ENCODE measurements at places on chromosomes 4 and X. TPM values are rescaled to one million over a fixed set of nuclear protein-coding genes. Genes with fewer than 3 reads are reported as not detected.

DNA sequence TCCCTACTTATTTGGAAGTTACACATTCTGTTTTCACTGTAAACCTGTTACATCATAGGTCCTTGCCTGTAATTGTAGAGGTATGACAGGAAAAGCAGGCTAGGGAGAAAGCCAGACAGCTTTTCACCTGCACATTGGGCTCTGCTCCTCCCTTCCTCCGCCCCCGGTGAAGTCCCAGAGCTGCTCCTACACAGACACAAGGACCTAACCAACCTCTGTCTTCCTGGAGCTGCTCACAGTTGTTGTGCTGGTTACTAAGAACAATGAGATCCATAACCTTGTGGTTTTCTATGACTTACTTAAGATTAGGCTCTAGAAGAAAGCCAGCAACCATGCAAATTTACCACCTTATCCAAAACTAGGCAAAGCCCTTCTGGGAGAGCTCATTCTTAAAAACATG, 40.0 kb downstream of the MOSPD2 start:
- DNase-seq: no peak

DNA sequence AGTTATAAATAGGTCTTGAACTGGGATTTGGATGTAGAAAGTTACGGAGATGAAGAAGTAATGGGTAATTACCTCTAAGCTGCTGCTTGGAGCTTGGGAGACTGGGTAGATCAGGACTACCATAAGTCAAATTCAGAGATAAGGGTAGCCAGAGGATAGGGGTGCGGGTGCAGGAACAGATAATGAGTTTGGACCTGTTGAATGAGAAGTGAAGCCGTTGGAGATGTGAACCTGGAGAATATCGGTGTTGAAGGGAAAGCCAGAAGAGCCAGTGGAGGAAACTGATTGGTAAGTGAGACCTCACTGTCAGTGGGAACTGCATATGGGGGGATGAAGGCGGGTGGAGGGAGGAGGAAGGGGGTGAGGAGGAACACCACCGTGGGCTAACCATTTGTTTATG, 618 bp upstream of the FOXO4 start:
- DNase-seq: no peak

DNA sequence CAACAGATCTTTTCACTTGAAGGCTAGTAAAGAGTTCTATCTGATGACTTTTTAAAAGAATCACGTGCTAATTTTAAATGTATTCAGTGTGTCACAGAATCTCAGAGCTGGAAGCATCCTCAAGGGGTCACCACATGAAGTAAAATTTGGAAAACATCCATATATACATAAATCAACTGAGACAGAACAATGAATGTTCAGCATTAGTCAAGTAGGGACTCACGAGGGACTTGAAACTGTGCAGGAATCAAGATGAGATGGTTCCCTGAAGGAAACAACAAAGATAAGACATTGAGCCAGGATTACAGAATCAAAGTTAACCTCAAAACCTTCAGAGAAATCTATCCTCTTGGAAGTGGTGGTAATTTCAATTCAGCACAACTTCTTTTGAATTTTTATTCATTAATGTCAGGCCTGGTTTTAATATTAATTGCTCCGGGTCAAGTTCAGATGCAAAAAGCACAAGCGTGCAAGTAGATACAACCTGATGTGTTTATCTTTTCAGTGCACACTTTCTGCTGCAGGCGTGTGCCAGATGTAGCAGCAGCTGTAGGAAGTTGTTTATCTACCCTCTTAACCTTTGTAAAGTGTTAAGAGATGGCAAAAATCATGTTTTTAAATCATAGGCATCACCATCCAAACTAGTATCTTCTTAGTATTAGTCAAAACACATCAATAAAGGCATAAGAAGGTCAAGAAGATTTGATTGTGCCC, 87.7 kb upstream of the SRD5A3 start:
- no peak for DNase-seq

DNA sequence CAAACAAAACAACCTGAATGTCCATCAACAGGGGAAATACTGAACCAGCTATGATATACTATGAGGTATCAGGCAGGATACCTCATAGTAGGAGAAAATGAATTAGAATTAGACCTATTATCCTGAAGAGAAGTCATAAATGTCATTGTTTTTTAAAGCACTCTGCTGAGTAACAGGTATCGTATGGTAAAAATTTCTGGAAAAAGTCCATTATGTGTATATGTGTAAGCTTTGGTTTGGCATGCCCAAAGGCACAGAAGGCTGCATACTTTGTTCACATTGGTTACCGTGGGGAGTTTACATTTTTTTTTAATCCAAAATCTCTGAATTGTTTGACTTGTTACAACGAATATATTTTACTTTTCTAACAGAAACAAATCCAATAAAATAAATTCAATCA, 70.5 kb downstream of the RPS3A start:
- no peak for DNase-seq

The BEND2 gene
- not detected for total RNA-seq

DNA sequence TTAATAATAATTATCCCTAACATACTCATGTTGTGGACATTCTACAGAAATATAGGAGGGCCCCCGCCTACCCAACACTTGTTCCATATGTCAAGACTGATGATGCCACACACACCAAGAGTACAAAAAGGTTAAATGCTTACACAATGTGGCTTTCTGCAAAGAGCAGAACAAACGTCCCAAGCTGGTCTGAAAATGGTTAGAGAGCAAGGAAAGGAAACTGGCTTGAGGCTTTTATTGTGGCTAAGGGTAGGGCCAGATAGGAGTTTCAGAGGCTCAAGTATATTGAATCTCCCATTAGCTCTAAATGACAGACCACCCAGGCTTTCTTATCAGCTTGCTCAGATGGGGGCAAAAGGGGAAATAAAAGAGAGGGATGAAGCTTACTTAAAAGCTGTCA, 134.1 kb upstream of the C1QTNF7 start:
- no peak for DNase-seq

The ATXN3L gene
- total RNA-seq: not detected

- no peak for DNase-seq
These were observed 521.4 kb downstream of the RPA4 start for GRCh38 chrX:97405031-97405660.

- DNase-seq: no peak
These were observed 90.8 kb upstream of the SHISA3 start for GRCh38 chr4:42306221-42307109.

The STAP1 gene
- not detected for total RNA-seq

DNA sequence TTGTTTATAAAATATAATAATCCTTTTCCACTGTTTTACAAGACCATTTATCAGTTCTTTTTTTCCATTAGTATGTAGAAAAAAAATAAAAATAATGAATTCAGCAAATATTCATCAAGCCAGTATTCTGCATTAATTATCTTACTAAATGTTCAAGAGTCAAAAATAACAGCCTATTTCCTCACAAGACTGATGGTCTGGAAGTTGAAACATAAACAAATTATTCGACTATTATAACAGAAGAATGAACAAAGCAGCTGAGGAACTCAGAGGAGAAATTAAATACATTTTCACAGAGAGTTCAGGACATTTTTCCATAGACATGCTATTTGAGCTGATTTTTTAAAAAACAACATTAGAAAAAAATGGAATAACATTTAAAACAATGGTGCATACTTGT, 2594.8 kb downstream of the ARAP2 start:
- no peak for DNase-seq

The SUPT20HL1 gene
- total RNA-seq: not detected

The CDKN2AIP gene
- total RNA-seq: 15.4 TPM

GRCh38 chr4:145045180-145045579, 52.8 kb downstream of the ANAPC10 start:
- no peak for DNase-seq

- DNase-seq: no peak
These were observed 68.2 kb downstream of the ARHGAP6 start for GRCh38 chrX:11597479-11597878.

The KDR gene
- total RNA-seq: 11.1 TPM

GRCh38 chrX:132480581-132481203, 8.1 kb downstream of the MBNL3 start:
- DNase-seq: no peak

The ARMCX1 gene
- 40.3 TPM for total RNA-seq

- DNase-seq: no peak
These were observed 13.0 kb downstream of the TBC1D1 start for GRCh38 chr4:37903901-37904300.

The ZNF141 gene
- total RNA-seq: 39.0 TPM

DNA sequence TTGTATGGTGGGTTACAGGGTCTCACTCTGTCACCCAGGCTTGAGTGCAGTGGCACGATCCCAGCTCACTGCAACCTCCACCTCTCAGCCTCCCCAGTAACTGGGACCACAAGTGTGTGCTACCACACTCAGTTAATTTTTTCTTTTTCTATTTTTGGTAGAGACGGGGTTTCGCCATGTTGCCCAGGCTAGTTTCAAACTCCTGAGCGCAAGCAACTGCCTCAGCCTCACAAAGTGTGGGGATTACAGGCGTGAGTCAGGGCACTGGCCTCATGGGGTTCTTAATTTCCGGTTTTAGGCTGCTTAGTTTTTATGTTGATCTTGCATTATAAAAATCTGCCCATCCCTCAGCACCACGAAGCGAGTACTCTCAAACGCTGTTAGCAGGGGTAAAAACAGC, 6.7 kb downstream of the BCAP31 start:
- DNase-seq: no peak

DNA sequence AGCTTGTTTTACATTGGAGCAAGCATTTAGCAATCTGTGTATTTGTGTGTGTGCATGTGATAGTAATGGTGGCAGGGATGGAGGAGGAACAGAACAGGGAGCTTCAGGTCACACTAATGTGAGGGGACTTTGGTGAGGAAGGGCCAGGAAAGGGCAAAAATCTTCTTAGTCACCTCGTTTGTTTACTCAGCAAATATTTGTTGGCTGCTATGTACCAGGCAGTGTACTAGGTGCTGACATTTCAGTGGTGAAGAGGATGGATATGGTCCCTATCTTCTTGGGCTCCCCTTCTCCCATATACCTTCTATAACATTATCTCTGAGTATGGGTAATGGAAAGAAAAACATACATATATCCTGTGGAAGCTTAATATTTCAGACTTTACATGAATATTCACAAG, 48.5 kb upstream of the HDAC8 start:
- DNase-seq: no peak

GRCh38 chr4:995311-996026, 2.3 kb upstream of the SLC26A1 start:
- no peak for DNase-seq

The XAGE2 gene
- not detected for total RNA-seq

GRCh38 chr4:153260553-153261300, 56.5 kb downstream of the TRIM2 start:
- DNase-seq: no peak

All from dorsolateral prefrontal cortex (tissue), 122 donors.